Cortex of kidney (tissue), 1 donor: ENCODE measurements at places on chromosomes 11 and 22.

GRCh38 chr11:11978792-11979487 is 29.5 kb downstream of the DKK3 start:
- no peak for DNase-seq

DNA sequence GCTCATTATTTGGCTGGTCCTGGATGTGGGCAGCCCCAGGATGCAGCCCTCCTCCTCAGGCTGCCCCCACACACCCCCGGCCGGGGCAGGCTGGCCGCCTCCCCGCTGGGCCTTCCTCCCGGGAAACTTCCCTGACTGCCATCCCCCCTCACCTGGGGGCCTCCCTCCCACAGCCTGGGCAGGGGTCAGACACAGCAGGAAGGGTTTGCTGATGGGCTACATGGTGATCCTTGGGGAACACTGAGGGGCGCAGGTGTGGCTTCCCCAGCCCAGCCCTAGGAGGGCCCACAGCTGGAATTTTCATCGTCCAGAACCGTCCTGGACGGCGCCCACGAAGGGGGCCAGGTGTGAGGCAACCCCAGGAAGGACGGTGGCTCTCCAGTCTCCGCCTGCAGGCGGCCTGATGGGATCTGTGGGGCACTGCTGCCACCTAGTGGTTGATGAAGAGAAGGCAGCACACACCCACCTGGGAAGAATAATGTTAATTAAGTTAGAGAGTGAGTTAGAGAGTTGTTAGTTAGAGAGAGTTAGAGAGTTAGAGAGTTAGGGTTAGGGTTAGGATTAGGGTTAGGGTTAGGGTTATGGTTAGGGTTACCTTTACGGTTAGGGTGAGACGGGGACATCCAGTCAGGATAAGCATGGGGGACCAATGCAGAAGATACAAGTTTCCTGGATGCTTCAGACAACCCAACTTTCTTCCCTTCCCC is 75.9 kb upstream of the PRR5 start:
- DNase-seq = no peak

GRCh38 chr11:665704-666281 is 28.7 kb downstream of the DRD4 start:
- no peak for DNase-seq

GRCh38 chr22:25348391-25348790 is 129.0 kb downstream of the CRYBB2 start:
- DNase-seq = no peak

DNA sequence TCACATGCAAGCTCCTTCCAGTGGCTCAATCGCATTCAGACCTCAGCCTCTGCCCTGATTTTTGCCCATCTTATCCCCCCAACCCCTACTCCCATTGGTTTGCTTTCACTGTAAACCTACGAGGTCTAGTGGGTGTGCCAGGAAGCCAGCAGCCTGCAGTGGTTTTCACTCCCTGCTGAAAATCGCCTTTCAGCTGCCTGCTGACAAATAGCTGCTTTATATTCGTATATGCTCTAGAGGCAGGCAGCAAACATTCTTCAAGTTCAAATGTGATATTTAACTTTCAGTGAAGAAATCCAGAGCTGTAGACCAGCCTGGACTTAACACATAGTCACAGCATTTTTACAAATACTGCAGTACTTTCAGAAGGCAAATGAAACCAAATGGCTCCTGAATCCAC is 92.8 kb upstream of the APOA1 start:
- DNase-seq = no peak

DNA sequence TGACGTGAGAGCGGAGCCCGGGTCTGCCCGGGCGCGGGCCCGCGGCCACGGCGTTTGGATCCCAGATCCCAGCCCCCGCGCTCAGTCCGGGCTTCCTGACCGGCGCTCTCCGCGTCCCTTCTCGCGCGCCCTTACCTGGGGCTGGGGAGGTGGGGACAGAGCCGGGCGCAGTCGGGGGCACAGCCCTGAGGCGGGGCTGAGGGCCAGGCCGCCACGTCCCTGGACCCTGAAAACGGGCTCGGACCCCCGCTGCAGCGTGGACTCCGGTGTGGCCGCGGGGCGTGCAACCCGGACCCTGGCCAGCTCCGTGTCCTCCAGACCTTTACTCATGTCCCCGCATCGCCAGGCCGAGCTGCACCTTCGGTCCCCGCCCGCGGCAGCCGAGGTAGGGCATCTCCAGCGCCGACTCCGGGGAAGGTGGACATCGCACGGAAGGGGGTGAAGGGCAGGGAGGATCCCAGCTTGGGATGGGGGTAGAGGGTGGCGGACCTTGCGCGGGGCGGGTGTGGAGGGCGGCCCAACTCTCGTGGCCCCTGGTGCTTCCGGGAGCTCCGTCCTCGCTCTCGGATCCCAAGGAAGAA is 9.9 kb upstream of the AIFM3 start:
- DNase-seq = no peak

- DNase-seq = no peak
These were observed 525.1 kb downstream of the TBC1D22A start for GRCh38 chr22:47287516-47287915.

DNA sequence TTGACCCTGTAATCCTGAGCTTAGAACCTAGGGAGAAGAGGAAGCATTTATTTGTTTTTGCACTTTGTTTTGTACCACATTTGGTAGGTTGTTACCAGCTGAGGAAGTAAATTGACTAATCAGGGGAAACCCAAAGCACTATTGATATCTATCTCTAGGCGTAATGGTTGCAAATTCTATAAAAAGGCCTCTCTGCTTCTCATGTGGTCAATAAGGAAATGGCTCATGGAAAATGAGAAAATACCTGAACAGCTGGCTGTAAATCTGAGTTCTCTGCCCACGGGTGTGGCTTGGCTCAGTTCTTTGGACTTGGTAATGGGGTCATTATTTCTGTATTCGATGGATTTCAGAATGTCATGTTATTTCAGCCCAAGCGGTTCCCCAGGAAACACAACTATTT is 42.4 kb downstream of the BARX2 start:
- no peak for DNase-seq

DNA sequence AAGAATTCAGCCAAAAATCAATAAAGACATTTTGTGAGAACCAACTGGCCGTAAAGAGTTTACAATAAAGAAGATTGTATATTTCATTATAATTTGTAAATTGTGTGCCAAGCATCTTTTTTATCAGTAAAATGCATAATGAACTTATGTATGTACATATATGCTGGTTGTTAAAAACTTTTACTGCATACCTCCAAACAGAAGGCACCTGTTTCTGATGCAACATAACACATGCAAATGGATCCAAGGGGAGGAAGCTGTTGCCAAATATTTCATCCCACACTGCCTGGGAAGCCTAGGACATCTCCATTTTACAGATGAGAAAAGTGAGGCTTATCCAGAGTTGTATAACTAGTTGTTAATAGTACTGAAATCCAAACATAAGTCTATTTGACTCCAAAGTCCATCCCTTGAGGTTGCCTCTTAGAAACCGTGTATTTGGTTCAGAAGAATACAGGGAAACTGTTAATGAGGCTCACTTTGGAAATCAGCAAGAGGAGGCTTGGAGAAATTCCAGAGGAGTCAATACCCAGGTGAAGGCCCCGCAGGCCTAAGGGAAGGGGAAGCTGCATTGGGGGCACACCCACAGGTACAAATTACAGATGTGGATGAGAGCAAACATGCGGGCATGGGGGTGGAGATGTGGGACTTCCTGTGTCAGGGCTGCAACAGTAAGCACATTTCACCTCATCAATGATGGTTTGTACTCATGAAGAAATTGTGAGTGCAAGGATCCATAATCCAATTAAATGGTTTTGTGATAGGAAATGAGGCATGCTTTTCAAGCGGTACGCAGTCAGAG is 51.1 kb downstream of the RCN1 start:
- no peak for DNase-seq

DNA sequence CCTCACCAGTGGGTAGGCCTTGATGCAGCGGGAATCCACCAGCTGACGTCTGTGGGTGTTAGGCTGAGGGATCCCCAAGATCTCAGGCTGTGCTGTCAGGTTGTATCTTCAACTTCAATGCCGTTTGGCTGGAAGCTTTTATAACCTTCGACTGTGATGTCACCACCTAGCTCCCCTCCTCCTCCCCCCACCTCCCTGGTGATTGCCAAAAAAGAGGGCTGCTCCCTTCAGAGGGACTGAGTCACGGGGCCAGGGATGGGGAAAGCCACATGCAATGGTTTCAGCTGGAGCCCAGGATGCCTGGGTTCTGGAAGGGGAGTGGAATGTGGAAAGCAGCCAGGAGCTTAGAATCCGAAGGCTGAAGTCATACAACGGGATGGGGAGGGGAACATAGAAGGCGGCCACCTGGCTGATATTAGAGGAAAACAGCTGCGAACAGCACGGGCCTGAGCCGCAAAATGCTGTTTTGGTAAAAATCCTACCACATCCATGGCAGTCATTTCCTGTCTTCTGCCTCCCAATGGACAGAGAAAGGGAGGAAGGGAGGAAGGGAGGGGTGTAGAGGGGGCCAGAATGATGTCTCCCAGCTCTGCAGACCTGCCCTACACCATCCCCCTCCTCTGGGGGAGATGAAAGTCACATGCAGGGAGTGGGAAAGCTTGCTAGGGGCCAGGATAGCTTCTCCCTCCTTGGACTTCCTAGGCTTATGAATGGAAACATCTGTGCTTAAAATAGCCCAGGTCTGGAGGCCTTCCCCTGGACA is at the start of gene LRRN4CL:
TSS of gene LRRN4CL (minus strand) at position 110 of the 763 bp plus-strand sequence. CDS start 1,022 bp downstream, outside the sequence.
- DNase-seq = no peak

DNA sequence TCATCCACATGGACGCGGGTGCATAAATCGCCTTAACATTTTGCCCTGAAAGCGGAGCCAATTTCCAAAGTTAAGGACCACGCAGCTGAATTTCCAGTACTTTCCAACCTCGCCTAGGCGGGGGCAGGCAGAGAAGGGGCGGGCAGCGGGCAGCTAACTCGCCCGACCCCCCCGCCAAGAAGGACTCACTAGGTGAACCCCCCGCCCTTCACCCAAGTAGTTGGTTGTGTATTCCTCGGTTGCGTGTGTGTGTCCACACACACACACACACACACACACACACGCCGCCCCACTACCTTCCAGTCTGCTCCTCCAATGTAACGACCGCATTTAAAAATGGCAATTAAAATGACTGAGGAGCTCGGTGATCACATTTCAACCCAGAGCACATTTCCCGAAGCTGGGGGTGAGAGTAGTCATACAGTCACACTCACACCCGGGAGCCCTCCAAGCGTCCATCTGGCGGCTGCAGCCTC is 1.4 kb downstream of the TENM4 start:
- no peak for DNase-seq

DNA sequence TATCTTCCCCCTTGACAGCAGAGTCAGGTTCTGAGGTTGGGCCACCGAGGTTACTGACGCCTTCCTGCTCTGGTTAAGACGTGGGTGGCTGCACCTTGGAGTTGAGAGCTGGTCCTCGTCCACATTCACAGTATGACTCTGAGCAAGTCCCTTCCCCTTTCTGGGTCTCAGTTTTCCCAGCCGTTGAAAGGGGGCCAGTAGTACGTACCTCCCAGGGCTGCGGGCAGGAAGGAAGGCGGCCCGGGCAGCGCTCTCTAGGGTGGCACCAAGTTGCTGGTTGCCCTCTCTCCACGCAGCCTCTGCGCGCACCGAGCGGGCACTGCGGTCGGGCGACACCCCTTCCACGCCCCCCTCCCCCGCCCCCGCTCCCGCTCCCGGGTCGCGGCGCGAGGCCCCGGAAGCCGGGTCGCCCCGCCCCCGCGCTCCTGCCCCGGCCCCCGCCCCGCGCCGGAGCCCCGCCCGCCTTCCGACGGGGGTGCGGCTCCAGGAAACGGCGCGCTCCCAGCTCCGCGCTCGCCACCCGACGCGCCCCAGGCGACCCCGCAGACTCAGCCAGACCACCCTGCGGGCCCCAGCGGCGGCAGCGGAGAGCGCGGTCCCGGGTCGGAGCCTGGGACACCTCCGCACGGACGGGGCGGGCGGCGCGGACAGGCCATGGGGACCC is at the start of gene EHBP1L1:
TSS of gene EHBP1L1 (plus strand) at position 486 of the 664 bp plus-strand sequence. CDS start 250 bp downstream, outside the sequence.
- no peak for DNase-seq

GRCh38 chr11:60841797-60842667 is at the start of gene CCDC86:
CCDC86 (plus strand) TSS chr11:60842113; CDS start chr11:60842125, 12 bp downstream.
- DNase-seq = peak; percentile 44

DNA sequence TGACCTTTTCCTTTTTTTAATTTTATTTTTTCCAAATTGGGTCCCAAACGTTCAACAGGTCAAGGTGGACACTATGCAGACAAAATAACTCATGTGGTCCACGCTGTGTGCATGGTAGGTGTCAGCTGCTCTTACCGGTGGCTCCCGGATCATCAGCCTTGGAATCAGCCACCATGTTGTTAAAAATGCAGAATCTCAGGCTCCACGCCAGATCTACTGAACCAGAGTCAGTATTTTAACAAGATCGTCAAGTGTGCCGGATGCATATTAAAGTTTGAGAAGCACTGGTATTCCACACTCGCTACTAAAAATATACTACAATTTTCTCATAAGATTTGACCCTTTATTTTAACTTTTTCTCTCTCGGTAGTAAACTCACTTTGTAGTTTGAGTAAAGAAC is 553 bp upstream of the LDLRAD3 start:
- no peak for DNase-seq

DNA sequence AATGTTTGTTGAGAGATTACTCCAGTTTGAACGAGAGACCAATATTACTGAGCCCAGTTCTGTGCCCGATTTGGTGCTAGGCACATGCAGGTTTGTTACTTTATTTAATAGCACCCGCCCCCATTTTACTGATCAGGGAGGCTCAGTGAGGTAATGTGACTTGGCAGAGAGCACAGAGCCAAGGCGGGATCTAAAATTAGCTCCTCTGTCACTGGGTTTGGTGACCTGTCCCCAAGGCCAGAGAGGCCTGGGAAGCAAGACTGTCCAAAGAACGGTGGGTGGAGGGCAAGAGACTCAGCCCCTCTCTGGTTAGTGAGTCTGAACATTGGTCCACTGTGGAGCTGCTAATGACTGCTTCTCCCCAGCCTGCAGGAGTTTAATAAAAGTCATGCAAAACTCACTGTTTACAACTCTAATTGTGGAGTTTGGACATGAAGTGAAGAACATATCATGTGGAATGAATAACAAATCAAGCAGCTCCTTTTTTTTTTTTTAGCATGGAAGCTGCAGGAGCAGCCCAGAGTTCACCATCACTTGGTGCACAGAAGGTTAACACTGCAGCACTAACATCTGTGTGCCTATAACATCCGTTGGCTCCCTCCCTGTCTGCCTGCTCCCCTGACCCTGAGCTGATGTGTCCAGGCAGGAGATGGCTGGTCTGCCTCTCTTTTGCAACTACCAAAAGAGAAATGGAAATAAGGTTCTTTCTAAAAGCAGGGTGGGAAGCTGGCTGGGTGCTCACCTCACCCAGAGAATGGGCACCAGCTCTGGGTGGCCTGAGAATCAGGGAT is 39.0 kb downstream of the CSNK2A3 start:
- DNase-seq = no peak

- no peak for DNase-seq
These were observed 1114.2 kb upstream of the RAG2 start for GRCh38 chr11:37712251-37712650.
